Type B pancreatic cell (in vitro differentiated cells): ENCODE measurements at places on chromosomes 1 and 21.

DNA sequence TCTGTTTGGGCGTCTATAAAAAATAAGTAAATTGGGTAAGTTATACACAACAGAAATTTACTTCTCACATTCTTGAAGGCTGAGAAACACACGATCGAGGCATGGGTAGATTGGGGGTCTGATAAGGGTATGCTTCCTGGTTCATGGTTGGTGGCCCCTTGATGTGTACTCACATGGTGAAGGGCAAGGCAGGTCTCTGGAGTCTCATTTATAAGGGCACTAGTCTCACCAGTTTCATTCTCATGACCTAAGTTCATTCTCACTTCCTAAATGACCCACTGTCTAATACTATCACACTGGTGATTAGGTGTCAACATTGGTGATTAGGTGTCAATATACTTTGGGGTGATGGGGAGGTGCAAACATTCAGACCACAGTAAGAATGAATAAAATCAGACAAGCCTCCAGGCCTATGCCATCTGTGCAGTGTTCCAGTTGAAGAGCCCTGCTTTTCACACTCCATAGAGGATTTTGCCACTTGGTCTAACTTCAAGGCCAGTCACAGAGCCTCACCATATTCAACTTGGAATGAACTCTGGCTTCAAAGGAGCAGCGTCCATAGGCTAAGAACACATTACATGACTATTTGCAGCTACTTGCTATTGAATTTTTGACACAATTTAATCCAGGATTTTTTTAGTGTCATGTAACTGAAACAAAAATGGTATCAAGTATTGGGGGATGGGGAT, 2.5 kb upstream of the GBP4 start:
- peaks cover 15% of the 10 kb centered on the region for H3K4me1 ChIP-seq

- peak overlapping the region; percentile 29 for H3K27ac ChIP-seq
- DNase-seq: no peak
- H3K4me3 ChIP-seq: no peak overlapping the region
- H3K4me1 ChIP-seq: peaks cover 6% of the 10 kb centered on the region
Observed at GRCh38 chr21:31449921-31450535, 106.0 kb upstream of the TIAM1 start.

GRCh38 chr1:27646676-27647075, 11.7 kb upstream of the FGR start:
- no peak for DNase-seq
- H3K4me3 ChIP-seq: no peak overlapping the region
- no peaks in the 10 kb centered on the region for H3K27me3 ChIP-seq
- H3K27ac ChIP-seq: no peak overlapping the region

DNA sequence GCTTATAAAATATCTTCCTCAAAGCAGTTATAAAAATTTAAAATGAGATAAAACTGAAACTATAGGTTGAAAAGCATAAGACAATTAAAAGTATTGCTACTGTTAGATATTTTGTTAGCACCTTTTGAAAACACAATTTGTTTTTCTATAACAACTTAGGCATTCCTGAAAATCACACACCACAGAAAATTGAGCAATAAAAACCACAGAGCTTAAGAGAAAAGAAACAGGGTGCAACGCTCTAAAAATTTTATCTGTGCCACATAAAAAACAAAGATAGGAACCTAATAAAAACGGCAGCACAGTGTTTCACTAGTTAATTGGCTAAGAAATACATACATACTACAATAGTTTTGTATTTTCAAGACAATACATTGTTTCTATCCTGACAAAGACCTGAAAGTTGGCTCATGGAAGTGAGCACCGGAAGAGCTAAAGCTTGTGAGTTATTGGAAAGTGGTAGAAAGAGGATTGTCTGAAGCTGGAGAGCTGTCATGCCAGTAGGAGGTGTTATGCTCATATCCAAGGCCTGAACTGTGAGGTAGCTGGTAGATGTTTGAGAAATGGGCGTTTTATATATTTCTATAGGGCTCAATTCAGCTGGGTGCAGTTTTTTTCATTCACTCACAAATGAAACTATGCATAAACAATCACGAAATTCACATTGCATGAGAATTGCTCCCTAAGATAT, 45.8 kb downstream of the RGS7 start:
- peaks cover 2% of the 10 kb centered on the region for H3K27me3 ChIP-seq
- H3K36me3 ChIP-seq: no peaks in the 10 kb centered on the region
- no peak overlapping the region for H3K4me3 ChIP-seq
- DNase-seq: no peak
- no peak overlapping the region for H3K27ac ChIP-seq

- peak overlapping the region; percentile 31 for H3K27ac ChIP-seq
- H3K4me3 ChIP-seq: no peak overlapping the region
- peaks cover 27% of the 10 kb centered on the region for H3K4me1 ChIP-seq
Observed at GRCh38 chr21:42209801-42210479, 9.0 kb upstream of the ABCG1 start.

- no peak overlapping the region for H3K4me3 ChIP-seq
- peaks cover 12% of the 10 kb centered on the region for H3K4me1 ChIP-seq
- H3K36me3 ChIP-seq: no peaks in the 10 kb centered on the region
Observed at GRCh38 chr1:25683177-25683576, 66.6 kb downstream of the MAN1C1 start.

GRCh38 chr1:20431176-20431460, 54.9 kb downstream of the CAMK2N1 start:
- DNase-seq: no peak
- no peaks in the 10 kb centered on the region for H3K36me3 ChIP-seq
- no peaks in the 10 kb centered on the region for H3K4me1 ChIP-seq
- H3K4me3 ChIP-seq: no peak overlapping the region
- peaks cover 62% of the 10 kb centered on the region for H3K27me3 ChIP-seq

GRCh38 chr1:56586502-56586901, 7.1 kb upstream of the PLPP3 start:
- no peaks in the 10 kb centered on the region for H3K27me3 ChIP-seq
- H3K36me3 ChIP-seq: no peaks in the 10 kb centered on the region
- H3K4me1 ChIP-seq: peaks cover 9% of the 10 kb centered on the region

DNA sequence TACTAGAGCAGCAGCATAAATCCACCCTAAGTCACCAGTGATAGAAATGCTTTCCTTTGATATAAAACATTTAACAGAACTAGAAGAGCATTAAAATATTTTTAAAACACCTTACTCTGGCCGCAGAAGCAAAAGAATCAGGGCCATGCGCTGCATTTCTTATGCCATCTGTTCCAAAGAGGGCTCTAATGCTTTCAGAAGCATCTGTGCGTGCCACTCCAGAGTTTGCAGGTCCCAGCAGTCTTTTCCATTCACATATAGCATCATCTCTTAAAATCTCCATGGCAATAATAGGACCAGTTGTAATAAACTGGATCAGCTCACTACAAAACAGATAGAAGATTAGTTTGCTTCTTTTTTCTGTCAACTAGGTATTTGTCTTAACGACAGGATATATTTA, 69.2 kb downstream of the NME7 start:
- peaks cover 6% of the 10 kb centered on the region for H3K4me1 ChIP-seq
- no peaks in the 10 kb centered on the region for H3K27me3 ChIP-seq
- DNase-seq: no peak

DNA sequence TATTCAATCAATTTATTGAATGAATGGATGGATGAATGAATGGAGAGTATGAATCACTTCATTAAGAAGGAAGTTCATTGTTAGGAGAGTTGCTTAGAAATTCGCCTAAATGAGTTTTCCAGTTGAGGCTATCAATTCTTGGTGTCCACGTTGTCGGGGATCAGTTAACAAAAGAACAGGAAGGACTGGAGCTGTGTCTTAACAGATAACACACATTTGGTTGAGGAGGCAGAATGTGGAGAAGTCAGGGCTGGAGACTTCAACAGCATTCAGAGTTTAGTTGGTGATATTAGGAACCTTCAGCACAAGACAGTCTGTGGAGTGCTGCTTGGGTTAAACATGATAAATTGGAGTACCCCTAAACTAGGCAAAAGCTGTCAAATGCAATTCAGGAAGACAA, 33.7 kb downstream of the ZBTB18 start:
- DNase-seq: no peak
- H3K27ac ChIP-seq: no peak overlapping the region
- no peaks in the 10 kb centered on the region for H3K36me3 ChIP-seq
- peaks cover 4% of the 10 kb centered on the region for H3K4me1 ChIP-seq

DNA sequence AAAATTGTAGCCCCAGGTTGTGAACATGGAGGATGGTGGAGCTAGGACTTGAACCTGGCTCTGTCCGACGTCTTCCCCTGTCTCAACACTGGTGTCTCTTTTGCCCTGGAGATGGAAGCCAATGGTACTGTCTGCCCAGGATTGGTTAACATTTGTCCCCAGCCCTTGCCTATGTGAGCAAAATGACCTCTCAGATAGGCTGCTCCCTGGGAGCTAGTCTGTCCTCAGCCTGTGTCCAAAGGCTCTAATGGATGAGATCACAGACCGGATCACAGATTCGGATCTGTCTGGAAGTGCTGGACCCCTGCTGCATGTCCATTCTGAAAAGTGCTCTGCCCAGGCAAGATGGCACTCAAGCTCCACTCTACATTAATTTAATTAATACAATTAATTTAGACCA, 394.4 kb upstream of the VAMP3 start:
- peaks cover 3% of the 10 kb centered on the region for H3K27me3 ChIP-seq
- DNase-seq: peak; percentile 39
- H3K4me1 ChIP-seq: peaks cover 28% of the 10 kb centered on the region
- no peak overlapping the region for H3K4me3 ChIP-seq
- H3K36me3 ChIP-seq: no peaks in the 10 kb centered on the region

DNA sequence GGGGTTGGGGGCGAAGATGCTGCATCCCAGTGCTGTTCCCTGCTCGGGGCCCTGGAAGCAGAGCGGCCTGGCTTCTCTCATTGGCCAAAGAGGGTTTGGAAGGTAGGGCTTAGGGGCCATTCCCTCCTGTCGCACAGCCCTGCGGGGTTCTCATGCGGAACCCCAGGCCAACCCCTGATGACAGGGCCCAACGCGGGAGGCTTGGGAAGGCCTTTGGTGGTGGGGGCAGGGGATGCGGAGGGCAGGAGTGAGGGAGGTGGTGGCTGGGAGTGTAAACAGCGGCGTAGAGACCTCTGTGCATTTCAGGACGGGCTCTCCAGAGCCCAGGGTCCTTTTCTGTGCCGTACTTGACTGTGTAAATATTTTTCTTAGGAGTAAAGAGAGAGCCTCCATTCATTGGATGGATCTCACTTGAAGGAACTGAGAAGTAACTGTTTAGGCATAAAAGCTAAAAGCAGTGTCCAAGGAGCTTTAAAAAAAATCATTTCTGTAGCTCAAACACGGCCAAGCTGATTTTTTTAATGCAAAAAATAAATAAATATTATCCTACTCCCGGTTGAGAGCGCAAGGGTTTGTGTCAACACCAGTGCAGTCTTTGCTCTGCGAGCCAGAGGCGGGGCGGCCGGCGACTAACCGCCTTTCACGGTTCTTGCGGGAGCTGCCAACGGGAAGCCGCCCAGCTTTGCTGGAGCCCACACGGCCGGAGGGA, 169.1 kb downstream of the PRDM16 start:
- H3K4me1 ChIP-seq: peaks cover 4% of the 10 kb centered on the region
- peaks cover 11% of the 10 kb centered on the region for H3K27me3 ChIP-seq
- no peaks in the 10 kb centered on the region for H3K36me3 ChIP-seq
- no peak overlapping the region for H3K27ac ChIP-seq

- peaks cover 2% of the 10 kb centered on the region for H3K4me1 ChIP-seq
- DNase-seq: no peak
- no peaks in the 10 kb centered on the region for H3K27me3 ChIP-seq
- H3K4me3 ChIP-seq: no peak overlapping the region
- H3K27ac ChIP-seq: no peak overlapping the region
Observed at GRCh38 chr21:33388188-33388587, 15.0 kb upstream of the IFNGR2 start.
